ENCODE measurements at places on chromosomes 1 and 21. TPM values are rescaled to one million over a fixed set of nuclear protein-coding genes. Genes with fewer than 3 reads are reported as not detected.

The ZNF695 gene
- total RNA-seq = 11.9 TPM

The SLC45A3 gene
- 3.8 TPM for total RNA-seq

The SLFNL1 gene
- 4.4 TPM for total RNA-seq

The SLC16A1 gene
- 58.5 TPM for total RNA-seq

The LAMC1 gene
- total RNA-seq = 45.7 TPM

The PTPN14 gene
- total RNA-seq = 2.2 TPM

The SLC16A4 gene
- total RNA-seq = 4.7 TPM

The FBXO28 gene
- total RNA-seq = 54.8 TPM

The OR2G6 gene
- not detected for total RNA-seq

The COL11A1 gene
- total RNA-seq = 48.2 TPM

The TBX15 gene
- total RNA-seq = 0.31 TPM

The KRTAP10-4 gene
- total RNA-seq = not detected

The ZNF683 gene
- not detected for total RNA-seq

The EFHD2 gene
- 4.4 TPM for total RNA-seq

The NAV1 gene
- total RNA-seq = 101 TPM

The DEPDC1 gene
- total RNA-seq = 4.7 TPM

The S100A1 gene
- total RNA-seq = 0.94 TPM

The ADAM15 gene
- 27.9 TPM for total RNA-seq

The POLR3GL gene
- 12.2 TPM for total RNA-seq

The UTS2 gene
- not detected for total RNA-seq

The CFAP141 gene
- not detected for total RNA-seq

The HTR1D gene
- 0.31 TPM for total RNA-seq

The SPRR1A gene
- not detected for total RNA-seq

Measured in parietal lobe (tissue), 2 donors.